ENCODE measurements at places on chromosomes 7 and 10.

DNA sequence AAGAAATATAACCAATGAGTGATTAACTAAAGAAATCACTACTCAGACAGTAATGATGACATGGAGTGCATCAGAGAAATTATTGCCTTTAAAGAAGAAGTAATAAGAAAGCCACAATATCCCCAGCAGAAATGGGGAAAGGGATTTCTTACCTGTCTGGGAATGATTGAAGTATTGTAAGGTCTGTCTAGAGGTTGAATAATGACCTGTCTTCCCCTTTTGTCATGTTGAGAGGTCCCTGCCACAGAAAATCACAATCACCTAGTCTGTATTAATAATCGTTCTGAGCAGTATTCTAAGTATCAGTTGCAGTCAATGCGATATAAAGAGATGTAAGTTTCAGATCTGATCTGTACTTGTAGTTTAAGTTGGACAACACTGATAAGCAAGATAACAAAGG lies 349.1 kb upstream of the TPK1 start:
- DNase-seq = no peak

DNA sequence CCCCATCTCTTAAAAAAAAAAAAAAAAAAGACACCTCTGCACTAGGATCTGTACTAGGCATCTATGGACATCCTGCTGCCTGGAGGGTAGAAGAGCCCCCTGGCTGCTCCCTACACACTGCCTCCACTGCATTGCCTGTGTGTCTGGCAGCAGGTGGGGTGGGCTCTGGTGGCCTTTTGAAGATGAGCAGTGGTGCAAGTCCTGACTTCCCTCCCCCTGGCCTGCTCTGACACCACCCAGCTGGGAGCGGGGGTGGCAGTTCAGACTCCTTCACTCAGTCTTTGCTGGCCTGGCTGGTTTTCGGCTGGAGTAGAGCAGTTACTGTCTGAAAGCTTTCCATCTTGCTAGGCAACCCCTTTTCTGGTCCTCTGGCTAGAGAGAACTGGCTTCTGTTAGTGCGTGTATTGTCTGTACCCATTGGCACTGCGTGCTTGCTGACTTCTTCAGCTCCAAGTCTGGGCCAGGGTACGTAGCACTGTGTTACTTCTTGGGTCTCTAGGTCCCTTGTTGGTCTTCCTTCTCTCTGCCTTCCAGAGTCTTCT lies 17.6 kb downstream of the C10orf62 start:
- DNase-seq = no peak

- DNase-seq = peak; percentile 86
These were observed 9.6 kb downstream of the CCL26 start for GRCh38 chr7:75762350-75762917.

DNA sequence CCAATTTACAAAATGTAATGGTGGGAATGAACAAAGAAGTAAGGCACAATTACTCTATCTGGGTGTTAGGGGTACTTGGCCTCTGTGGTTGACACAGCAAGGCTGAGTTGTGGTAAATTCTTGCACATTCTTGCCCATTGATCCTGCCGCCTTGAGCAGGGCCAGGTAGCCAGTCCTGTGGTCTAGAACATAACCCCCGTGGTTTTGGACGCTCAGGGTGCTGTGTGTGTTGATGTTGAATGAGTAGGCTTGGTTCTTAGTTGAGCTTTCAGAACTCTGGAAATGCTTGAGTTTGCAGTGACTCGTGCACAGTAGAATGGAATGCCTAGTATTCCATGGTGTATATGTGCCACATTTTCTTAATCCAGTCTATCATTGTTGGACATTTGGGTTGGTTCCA lies 42.3 kb upstream of the CDHR3 start:
- no peak for DNase-seq

- DNase-seq = no peak
These were observed 11.9 kb upstream of the ZMIZ1 start for GRCh38 chr10:79056736-79057391.

DNA sequence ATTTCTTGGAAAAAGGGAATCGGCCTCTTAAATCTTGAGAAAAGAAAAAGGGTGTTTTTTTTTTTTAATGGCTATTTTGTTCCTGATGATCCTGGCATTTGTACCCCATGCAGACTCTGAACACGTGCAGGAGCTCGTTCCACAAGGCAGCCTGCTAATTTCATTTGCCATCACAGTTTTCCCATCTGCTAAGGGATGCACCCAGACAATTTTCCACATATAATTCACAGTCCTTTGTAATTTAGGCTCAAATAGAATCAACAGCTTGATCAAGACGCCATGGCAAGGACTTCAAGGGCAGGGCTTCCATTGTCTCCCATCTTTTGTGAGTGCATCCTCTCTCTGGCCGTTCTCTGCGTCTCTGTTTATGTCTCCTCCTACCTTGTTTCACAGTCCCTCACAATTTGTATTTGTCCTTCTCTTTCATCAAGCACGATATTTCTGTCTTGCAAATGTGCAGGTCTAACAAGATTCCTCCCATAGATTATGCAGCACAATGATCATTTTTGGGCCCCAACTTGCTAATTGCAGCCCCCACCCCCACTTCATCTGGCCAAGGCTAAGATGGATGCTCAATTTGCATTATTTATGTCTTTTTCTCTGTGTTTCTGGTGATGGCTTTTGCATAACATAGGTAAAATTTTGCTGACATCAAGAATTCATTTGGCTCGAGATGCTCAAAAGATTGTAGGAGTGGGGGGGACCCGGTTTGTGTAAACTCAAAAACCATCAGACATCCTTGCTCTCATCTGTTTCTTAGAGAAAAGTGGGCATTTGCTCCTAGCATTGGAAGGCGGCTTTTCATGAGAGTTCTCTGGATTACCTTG lies 356.0 kb upstream of the NPVF start:
- peak; percentile 45 for DNase-seq

DNA sequence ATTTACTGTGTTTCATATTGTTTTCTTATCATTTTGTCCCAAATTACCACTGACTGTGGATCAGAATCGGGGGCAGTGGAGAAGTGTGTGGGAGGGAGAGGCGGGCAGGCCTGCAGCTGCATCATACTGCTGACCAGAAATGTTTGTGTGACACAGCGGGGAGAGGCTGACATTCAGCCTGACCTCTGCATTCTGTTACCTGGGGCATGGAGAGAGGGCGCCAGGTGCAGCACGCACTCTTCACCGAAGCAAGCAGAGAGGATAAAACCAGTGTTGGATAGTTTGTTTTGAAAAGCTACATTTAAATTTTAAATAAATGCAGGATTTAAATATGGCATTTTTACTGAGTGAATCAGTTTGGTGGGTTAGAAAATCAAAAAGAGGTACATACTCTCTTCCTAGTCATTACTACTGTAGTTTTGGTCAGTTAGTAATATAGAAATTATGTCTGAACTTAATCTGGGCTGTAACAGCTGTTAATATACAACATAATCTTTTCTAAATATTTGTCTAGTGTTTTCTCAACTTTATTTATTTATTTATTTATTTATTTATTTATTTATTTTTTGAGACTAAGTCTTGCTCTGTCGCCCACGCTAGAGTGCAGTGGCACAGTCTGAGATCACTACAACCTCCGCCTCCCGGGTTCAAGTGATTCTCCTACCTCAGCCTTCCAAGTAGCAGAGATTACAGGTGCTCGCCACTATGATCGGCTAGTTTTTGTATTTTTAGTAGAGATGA lies 8.8 kb upstream of the STMP1 start:
- no peak for DNase-seq
